ENCODE measurements at places on chromosomes 7 and 10.

DNA sequence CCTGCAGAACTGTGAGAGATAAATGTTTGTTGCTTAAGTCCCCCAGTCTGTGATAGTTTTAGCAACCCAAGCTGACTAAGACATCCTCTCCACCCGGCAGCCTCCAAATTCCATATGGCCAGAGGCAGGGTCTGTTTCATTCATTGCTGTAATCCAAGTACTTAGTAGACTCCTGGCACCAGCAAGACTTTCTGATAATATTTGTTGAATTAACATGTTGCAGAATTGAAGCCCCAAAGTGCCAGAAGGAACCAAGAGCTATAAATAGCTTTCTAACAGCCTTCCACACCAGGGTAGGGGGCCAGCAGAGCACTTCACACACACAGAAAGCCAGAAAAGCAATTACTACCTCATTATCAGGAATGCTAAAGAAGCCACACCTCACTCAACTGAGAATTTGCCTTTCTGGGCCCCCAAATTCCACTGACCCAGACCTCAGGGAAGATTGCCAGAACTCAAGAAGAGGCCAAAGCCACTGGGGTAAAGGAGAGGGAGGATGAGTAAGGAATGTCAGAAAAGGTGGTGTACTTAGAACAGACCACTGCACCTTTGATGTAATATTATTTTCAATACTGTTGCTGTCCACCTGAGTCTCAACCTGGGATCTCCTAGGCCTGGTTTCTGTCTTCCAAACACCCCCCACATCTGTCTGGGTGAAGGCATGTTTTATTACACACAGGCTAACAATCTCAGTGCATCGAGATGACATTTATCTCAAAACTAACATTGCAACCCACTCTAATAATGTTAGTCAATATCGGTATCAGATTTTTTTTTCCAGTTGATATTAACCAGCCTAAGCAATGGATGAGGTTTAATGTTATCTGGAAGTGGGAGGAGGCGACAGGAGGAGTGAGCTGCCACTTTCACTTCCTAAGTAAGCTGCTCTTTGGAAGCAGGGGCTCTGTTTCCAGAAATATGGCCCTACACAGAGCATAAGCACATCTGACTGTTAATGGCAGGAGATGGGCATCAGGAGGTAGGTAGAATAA, 5.5 kb downstream of the NOD1 start:
- DNase-seq = no peak

GRCh38 chr7:140726281-140726680, 29.8 kb downstream of the NDUFB2 start:
- no peak for DNase-seq

DNA sequence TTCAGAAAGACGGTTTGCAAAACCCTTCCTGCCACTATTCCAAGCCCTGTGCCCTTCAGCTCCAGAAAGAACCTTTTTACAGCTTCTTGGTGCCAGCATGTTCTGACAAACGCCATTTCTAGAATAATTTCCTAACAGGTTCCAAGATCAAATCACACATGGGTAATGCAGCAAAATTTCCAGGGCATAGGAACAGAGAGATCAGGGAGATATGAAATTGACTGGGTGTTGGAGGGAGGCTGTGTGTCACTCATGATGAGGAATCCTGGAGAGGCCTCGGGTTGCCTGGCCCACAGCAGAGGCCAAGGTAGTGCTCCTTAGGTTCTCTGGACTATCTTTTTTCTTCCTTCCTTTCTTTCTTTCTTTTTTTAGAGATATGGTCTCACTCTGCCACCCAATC, 29.5 kb downstream of the RAB19 start:
- DNase-seq = no peak

- DNase-seq = no peak
Observed at GRCh38 chr7:70188901-70189650, 590.8 kb downstream of the AUTS2 start.

DNA sequence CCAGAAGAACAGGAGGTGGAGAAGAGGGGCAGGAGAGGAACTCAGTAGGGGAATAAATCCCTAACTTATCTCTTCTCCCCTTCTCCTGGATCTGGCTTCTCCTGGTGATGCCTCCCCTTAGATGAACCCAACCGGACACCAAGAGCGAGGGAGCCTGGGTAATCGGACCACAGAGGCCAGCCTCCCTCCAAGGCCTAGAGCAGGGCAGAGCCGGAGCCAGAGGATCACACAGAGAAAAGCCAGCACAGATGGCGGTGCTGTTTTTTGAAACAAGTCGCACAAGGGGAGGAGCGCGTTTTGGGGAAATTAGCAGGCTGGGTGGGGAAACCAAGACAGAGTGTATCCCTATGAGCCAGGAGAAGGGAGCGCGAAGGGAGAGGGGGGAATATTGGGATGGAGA, 4.9 kb upstream of the SRRM3 start:
- DNase-seq = no peak

GRCh38 chr10:114499116-114499515, 94.8 kb upstream of the AFAP1L2 start:
- no peak for DNase-seq
